DMS53 (cell line): ENCODE measurements at places on chromosomes 4 and X.

- DNase-seq = no peak
Observed at GRCh38 chr4:32140636-32141035, 1420.5 kb downstream of the PCDH7 start.

GRCh38 chrX:103918050-103918449 is 44.4 kb upstream of the TMSB15B start:
- DNase-seq = peak; percentile 77

- no peak for DNase-seq
Observed at GRCh38 chr4:159682996-159683395, 580.1 kb downstream of the RAPGEF2 start.

DNA sequence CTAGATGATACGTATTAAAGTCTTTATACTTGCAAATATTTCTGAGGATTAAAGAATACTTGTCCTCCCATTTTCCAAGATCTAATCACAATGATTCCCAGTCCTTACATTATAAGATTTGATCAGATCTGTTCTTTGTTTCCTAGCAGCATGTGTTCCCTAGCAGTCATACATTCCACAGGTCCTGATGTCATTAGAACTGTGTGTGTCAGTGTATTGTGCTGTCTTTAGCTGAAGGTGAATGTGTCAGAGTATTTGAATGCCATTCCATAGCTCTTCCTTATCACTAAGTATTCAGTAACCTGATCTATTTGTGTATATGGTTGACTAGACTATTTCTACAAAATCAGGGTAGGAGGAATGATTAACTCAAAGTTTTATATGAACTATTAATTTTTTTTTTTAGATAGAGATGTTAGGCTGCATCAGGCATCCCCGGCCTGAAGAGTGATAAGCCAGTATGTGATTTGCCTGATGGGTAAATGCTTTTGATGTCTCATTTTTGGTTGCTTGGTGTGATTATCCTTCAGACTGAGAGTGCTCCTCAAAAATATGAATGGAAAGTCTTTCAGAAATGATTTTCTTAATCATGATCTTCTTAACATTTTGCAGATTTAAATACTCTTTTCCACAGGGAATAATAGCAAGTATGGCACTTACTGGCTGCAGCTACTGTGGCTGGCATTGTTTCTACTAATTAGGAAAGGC is 4.4 kb downstream of the ADGRL3 start:
- peak; percentile 64 for DNase-seq
